Foreskin keratinocyte (primary cell): ENCODE measurements at places on chromosomes 4 and X. TPM values are rescaled to one million over a fixed set of nuclear protein-coding genes. Genes with fewer than 3 reads are reported as not detected.

DNA sequence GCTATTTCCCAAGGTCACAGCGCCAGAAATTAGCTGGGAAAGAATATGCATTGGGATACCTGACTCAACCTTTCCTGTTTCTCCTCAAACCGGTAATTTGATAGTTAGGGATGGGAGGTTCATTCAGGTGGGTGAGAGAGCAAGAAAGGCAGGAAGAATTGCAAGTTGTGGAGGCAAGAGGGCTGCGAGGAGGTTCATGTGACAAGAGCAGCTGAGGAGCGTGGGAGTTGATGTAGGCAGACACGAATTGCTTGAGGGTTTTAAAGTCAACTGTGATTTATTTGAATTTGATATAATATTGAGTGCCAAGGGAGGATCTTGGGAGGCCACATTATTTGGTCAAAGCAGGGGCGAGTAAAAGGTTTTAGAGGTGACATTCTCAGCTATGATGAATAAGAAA, 329.0 kb downstream of the STIM2 start:
- DNase-seq = no peak

DNA sequence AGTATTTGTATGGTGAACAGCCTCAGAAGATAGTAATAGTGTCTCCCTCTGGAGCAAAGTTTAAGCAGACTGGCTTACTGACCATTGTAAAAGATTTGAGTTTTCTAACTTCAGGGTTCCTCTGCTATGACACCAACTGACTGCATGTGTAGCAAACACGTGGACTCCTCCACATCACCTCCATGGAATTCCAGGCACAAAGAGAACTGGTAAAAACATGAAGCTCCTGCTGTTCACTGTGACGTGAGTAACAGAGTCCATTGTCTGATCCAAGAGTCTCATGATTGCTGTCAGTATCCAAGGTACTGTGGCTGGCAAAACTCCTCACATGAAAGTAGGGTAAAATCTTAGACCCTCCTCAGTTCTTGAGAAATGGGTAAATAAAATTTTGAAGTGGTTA, 107.6 kb upstream of the FAM9B start:
- peak; percentile 86 for DNase-seq

DNA sequence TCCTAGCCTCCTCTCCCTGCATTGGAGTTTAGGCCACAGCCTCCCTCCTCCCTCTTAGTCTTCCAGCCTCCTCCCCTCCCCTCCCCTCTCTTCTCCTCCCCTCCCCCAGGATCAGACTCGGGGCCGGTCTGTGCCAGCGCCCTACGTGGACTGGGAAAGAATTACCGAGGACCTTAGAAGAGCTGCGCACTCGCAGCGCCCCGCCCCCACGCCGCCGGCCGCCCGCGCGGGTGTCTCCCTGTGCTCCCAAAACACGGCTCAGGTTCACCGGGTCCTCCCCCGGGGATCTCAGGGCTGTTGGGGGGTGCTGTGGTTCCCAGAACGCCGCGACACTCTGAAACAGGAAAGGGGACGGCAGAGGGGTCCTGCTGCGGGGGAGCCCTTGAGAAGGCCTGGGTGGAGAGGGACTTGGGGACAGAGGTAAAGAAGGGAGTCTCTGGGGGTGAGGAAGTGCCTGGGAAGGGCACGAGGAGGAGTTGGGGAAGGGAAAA, 122.3 kb upstream of the TBL1X start:
- DNase-seq = peak; percentile 16

DNA sequence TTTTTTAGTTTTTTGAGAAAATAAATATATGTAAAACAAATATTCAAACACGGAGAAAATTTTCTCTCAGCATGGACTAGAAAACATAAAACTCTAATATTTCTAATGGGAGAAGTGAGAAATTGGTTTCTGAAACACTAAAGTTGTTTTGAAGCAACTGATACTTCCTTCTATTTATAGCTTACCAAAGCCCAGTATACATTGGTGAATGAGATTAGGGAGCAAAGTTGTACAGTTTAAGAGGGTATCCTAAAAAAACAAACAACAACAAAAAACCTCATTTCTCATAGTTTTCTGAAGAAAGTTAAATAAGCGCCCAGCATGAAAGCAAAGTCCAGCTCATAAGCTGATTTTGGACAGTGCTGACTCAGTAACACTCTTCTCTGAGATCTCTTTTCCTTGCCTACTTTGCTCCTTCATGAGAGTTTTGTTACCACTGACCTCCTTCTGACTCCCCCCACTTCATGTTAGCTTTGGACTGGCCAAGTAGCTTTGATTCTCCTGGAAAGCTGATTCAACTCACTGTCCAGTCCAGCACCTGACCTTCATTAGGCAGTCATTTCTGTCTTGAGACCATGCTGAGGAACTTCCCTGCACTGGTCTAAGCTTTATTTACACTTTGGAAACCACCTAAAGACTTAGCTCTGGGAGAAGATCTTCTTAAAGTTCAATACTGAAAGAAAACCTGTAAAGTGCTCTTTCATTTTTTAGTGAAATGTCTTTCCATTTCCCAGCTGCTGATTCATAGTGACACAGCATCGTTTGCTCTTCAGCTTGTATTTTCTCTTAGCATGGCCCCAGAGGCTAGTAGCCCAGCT, 21.8 kb upstream of the P2RY10 start:
- no peak for DNase-seq

GRCh38 chrX:118974088-118974907, at the start of gene LONRF3:
LONRF3 (plus strand) TSS chrX:118974618; CDS start chrX:118974781, 163 bp downstream.
- no peak for DNase-seq

- DNase-seq = no peak
Observed at GRCh38 chr4:181619651-181620050, 623.6 kb upstream of the TENM3 start.

- no peak for DNase-seq
Observed at GRCh38 chrX:19772822-19773628, 114.4 kb downstream of the SH3KBP1 start.

DNA sequence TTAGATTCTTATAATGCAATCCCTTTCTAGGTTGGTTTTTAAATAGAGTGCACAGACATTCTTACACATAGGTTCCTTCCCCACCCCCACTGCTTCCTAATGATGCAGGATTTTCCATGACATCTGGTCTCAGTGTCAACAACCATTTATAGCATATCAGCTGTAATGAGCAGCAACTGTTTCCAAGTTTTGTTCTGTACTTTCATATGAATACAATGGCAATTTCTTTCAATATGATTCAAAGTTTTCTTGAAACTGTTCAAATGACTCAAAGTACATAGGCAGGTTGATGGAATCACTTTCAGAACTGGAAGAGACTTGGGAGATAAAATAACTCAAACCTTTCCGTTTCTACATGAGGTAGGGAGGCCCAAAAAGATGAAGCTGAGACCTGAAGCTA, 220.7 kb downstream of the CAMK2D start:
- no peak for DNase-seq

DNA sequence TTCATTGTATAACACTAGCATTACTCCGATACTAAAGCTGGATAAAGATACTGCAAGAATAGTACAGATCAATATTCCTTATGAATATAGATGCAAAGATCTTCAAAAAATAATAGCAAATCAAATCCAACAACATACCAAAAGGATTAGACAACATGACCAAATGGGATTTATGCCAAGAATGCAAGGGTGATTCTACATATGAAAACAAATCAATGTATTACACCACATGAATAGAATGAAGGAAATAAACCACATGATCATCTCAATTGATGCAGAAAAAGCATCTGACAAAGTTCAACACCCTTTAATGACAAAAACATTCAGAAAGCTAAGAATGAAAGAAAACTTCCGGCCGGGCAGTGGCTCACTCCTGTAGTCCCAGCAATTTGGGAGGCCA, 42.8 kb downstream of the CUL4B start:
- peak; percentile 69 for DNase-seq

CXorf51B gene
- not detected in 2 replicates for total RNA-seq

MAGED4B gene
- 2.7 and 8.8 TPM in 2 replicates for total RNA-seq

CCDC149 gene
- total RNA-seq = 3.3 and 3.8 TPM in 2 replicates

PCDH7 gene
- 34.5 and 43.2 TPM in 2 replicates for total RNA-seq
